ENCODE measurements at places on chromosomes 1 and 21. TPM values are rescaled to one million over a fixed set of nuclear protein-coding genes. Genes with fewer than 3 reads are reported as not detected.

PTAFR gene
- total RNA-seq = 3.5 TPM

CLCNKA gene
- 0.23 TPM for total RNA-seq

HTR1D gene
- total RNA-seq = 1.2 TPM

C1orf226 gene
- total RNA-seq = 1.8 TPM

OPRD1 gene
- total RNA-seq = 2.8 TPM

ITLN2 gene
- not detected for total RNA-seq

SLC44A3 gene
- 5.1 TPM for total RNA-seq

BOLA1 gene
- 11.8 TPM for total RNA-seq

HSD3B2 gene
- not detected for total RNA-seq

TTLL10 gene
- total RNA-seq = 0.69 TPM

HLX gene
- 1.2 TPM for total RNA-seq

LCE2A gene
- not detected for total RNA-seq

DYNLT4 gene
- not detected for total RNA-seq

CLCA1 gene
- total RNA-seq = not detected

SLAMF8 gene
- total RNA-seq = not detected

FUBP1 gene
- 263 TPM for total RNA-seq

S100A7A gene
- not detected for total RNA-seq

All from diencephalon (tissue), 1 donor.